KG1 (cell line): ENCODE measurements at places on chromosomes 13 and 19.

- no peak for DNase-seq
Measured at GRCh38 chr19:16470541-16470910, 1.2 kb downstream of the EPS15L1 start.

- no peak for DNase-seq
Measured at GRCh38 chr13:79628463-79628862, 147.5 kb downstream of the NDFIP2 start.

DNA sequence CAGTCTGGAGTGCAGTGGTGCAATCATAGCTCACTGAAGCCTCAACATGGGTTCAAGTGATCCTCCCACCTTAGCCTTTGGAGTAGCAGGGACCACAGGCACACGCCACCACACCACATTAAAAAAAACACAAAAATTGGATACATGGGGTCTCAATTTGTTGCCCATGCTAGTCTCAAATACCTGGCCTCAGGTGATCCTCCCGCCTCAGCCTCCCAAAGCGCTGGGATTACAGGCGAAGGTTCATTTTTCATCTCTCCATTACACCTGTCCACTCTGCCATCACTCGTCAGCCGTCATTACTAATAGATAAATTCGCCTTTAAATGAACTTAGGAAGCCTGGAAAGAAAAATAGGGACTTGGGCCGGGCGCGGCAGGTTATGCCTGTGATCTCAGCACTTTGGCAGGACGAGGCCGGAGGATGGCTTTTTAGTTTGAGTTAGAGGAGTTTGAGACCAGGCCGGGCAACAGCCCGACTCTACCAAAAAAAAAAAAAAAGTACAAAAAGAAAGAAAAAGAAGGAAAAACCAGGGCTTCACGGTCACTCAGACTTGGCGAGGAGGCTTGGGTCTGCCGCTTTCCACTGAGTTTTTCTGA, 685 bp upstream of the SUPT5H start:
- no peak for DNase-seq

- no peak for DNase-seq
Measured at GRCh38 chr19:35796645-35797542, 15.8 kb downstream of the PRODH2 start.

DNA sequence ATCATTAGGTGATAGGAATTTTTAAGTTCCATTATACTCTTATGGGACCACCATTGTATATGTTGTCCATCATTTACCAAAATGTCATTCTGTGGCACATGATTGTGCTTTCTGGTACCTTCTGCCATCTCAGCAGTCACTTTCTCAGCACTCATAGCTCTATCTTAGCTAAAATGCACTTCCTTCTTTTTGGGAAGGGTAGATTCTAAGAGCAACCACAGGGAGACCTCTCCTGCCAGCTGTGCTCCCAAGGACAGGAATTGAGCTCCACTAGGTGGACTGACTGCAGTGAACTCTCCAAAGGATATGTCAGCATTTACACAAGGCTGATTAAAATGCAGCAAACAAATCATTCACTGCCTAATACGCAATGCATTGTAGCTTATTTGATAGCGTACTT, 91.8 kb upstream of the OBI1 start:
- DNase-seq = no peak

GRCh38 chr19:1163283-1163933, 10.7 kb downstream of the SBNO2 start:
- DNase-seq = no peak

DNA sequence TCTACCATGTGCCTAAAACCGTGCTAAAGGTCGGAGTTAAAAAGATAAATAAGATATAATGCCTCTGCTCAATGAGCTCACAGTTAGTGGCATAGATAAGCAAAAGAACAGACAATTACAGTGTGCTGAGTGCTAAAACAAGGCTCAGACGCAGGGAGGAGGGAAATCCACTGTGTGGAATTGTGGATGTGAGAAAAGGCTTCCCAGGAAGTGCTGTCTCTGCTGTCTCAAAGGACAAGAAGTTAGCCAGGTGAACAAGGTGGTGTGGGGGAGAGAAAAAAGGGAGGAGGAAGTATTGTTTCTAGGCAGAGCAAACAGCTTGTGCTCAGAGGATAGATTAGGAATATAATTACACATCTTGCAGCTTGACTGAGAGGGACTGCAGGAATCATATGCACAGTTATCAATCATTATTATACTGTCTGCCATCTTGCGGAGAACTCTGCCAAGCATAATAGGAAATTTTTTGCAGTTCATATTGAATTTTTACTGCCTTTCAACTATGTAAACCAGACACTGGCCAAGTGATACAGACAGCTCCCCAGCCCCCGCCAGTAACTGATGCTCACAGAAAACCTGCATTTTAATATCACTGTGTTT, 9.3 kb downstream of the C13orf42 start:
- DNase-seq = no peak

DNA sequence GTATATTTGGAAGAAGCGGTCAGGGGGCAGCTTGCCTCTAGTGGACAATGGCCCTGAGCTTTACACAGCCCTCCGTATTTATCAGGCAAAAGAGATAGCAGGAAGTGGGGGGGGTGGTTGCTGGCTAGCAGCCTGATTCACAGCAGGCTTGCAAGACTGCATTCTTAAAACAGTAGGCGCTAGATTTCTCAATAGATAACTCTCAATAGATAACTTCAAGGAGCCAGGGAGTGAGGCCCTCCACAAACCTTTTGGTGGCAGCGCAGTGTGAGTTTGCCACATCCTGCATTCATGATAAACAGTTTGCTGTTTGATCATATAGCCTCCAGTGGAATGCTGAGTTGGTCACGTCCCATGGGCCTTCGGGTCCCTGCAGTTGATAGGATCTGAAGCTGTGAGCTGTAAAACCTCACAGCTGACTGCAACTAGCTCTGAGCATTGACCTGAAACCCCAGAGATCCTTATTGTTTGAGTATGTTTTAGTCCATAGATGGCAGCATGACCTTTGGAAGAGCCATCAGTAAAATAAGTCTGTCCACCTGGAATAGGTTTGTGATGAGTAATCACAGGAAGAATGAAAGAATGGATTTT, 12.2 kb downstream of the FPR3 start:
- no peak for DNase-seq
